ENCODE measurements at places on chromosomes 16 and 17. TPM values are rescaled to one million over a fixed set of nuclear protein-coding genes. Genes with fewer than 3 reads are reported as not detected.

KRT33A gene
- not detected for total RNA-seq

CSH1 gene
- total RNA-seq, result not detected

TAOK2 gene
- 25.7 TPM for total RNA-seq

GRAP gene
- total RNA-seq, result 2.8 TPM

RDM1 gene
- not detected for total RNA-seq

EVPLL gene
- not detected for total RNA-seq

KRTAP4-9 gene
- not detected for total RNA-seq

P2RX1 gene
- 1.3 TPM for total RNA-seq

ADAD2 gene
- total RNA-seq, result not detected

ALOX12B gene
- not detected for total RNA-seq

PRSS36 gene
- 2.6 TPM for total RNA-seq

ZNF821 gene
- 6.3 TPM for total RNA-seq

TBX6 gene
- total RNA-seq, result not detected

SOX9 gene
- total RNA-seq, result 2.4 TPM

RASD1 gene
- total RNA-seq, result 164 TPM

SPNS2 gene
- 10.6 TPM for total RNA-seq

KLHL10 gene
- 0.66 TPM for total RNA-seq

ABAT gene
- total RNA-seq, result 8.8 TPM

CCDC154 gene
- 0.38 TPM for total RNA-seq

SREBF1 gene
- 20.0 TPM for total RNA-seq

CCDC200 gene
- total RNA-seq, result not detected

KRTAP9-2 gene
- total RNA-seq, result not detected

MSI2 gene
- 9.5 TPM for total RNA-seq

TP53TG3 gene
- total RNA-seq, result not detected

HNF1B gene
- not detected for total RNA-seq

CCL17 gene
- total RNA-seq, result not detected

TNFSF13 gene
- 22.8 TPM for total RNA-seq

TP53TG3D gene
- total RNA-seq, result not detected

ZSCAN10 gene
- not detected for total RNA-seq

CES3 gene
- total RNA-seq, result 1.5 TPM

JUP gene
- total RNA-seq, result 74.9 TPM

RNF112 gene
- 0.75 TPM for total RNA-seq

OR3A2 gene
- total RNA-seq, result 1.7 TPM

MBTPS1 gene
- total RNA-seq, result 85.1 TPM

BORCS6 gene
- 2.9 TPM for total RNA-seq

SPATA32 gene
- total RNA-seq, result not detected

PIK3R5 gene
- total RNA-seq, result 12.2 TPM

TBC1D3B gene
- total RNA-seq, result not detected

TP53TG3B gene
- total RNA-seq, result not detected

CETP gene
- not detected for total RNA-seq

SMTNL2 gene
- 1.5 TPM for total RNA-seq

CLEC3A gene
- total RNA-seq, result not detected

SPN gene
- 2.0 TPM for total RNA-seq

CXCL16 gene
- total RNA-seq, result 9.0 TPM

MYO15B gene
- 55.1 TPM for total RNA-seq

TNRC6A gene
- 61.0 TPM for total RNA-seq

CDT1 gene
- total RNA-seq, result 1.1 TPM

TEX19 gene
- not detected for total RNA-seq

NUPR1 gene
- total RNA-seq, result 66.6 TPM

AOC2 gene
- total RNA-seq, result 4.1 TPM

WNT9B gene
- total RNA-seq, result not detected

KCNJ18 gene
- total RNA-seq, result not detected

NDRG4 gene
- total RNA-seq, result 486 TPM

ARHGDIG gene
- total RNA-seq, result not detected

FA2H gene
- total RNA-seq, result not detected

FADS6 gene
- total RNA-seq, result not detected

KRTAP4-11 gene
- not detected for total RNA-seq

ADCY7 gene
- total RNA-seq, result 16.6 TPM
